ENCODE measurements at places on chromosomes 7 and 10. TPM values are rescaled to one million over a fixed set of nuclear protein-coding genes. Genes with fewer than 3 reads are reported as not detected.

- DNase-seq = peak; percentile 15
- no peak overlapping the region for H3K4me3 ChIP-seq
- H3K27ac ChIP-seq = no peak overlapping the region
Measured at GRCh38 chr10:132036153-132036886, 29.4 kb upstream of the JAKMIP3 start.

- peaks cover 17% of the 10 kb centered on the region for H3K4me1 ChIP-seq
- no peak overlapping the region for H3K27ac ChIP-seq
- no peaks in the 10 kb centered on the region for H3K27me3 ChIP-seq
- no peak overlapping the region for H3K4me3 ChIP-seq
- DNase-seq = no peak
Measured at GRCh38 chr7:2641406-2642393, 9.9 kb downstream of the TTYH3 start.

GRCh38 chr10:70903262-70903921 lies 15.0 kb upstream of the PCBD1 start:
- DNase-seq = peak; percentile 32
- no peak overlapping the region for H3K4me3 ChIP-seq
- H3K27ac ChIP-seq = no peak overlapping the region
- H3K27me3 ChIP-seq = no peaks in the 10 kb centered on the region
- H3K4me1 ChIP-seq = no peaks in the 10 kb centered on the region

- H3K36me3 ChIP-seq = no peaks in the 10 kb centered on the region
- H3K4me1 ChIP-seq = no peaks in the 10 kb centered on the region
- H3K4me3 ChIP-seq = no peak overlapping the region
- no peak for DNase-seq
- H3K27ac ChIP-seq = no peak overlapping the region
- no peaks in the 10 kb centered on the region for H3K27me3 ChIP-seq
Measured at GRCh38 chr7:80622541-80622940, 15.9 kb upstream of the CD36 start.

- H3K4me3 ChIP-seq = no peak overlapping the region
- H3K4me1 ChIP-seq = peaks cover 4% of the 10 kb centered on the region
Measured at GRCh38 chr7:111409714-111410422, 152.4 kb downstream of the IMMP2L start.

GIMAP8 gene
- 11.9 TPM for total RNA-seq
